Stimulated activated CD4-positive, alpha-beta T cell treated with anti-CD3 and anti-CD28 coated beads, Interleukin-15, amount 100 ng/mL, for 48 hours (primary cell): ENCODE measurements at places on chromosomes 1 and 21.

DNA sequence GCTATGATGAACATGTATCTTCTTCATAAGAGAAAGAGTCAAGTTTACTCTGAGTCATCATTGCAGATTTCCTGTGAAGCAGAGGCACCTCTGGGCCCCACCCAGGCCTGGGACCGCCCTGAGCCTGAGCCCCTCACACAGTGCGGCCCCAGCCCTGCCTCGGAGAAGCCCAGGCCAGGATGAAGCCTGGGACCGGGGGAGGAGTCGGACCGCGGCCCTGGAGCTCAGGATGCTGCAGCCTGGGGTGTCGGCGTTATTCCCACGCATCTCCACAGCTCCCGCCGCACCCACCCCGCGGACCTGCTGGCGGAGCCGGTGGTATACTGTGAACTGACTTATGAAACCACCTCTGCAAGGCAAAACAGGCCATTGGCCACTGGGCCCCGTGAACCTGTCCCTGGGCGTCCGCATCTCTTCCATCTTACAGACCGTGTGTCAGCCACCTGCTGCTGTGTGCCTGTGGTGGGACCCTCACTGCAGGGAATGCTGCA lies 2.4 kb upstream of the COL6A1 start:
- DNase-seq = no peak

DNA sequence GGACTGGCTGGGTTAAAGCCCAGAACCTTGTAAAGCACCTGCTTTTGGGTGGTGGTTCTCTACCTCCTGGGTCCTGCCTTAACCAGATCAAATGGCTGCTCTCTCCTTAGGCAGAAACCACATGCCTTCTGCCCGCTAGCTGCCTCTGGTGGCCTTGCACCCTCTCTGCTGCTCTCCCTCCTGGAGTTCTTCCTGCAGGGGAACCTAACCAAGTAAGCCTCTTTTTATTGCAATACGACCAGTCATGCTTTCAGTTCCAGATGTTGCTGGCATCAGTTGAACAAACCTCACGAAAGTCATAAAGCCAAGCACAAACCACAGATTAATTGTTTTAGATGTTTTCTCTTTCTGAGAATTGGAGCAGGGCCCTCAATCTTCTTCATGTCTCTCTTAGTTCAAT lies 118.9 kb downstream of the GDAP2 start:
- no peak for DNase-seq

GRCh38 chr1:151134396-151134795 lies 12.0 kb downstream of the SEMA6C start:
- DNase-seq = no peak

DNA sequence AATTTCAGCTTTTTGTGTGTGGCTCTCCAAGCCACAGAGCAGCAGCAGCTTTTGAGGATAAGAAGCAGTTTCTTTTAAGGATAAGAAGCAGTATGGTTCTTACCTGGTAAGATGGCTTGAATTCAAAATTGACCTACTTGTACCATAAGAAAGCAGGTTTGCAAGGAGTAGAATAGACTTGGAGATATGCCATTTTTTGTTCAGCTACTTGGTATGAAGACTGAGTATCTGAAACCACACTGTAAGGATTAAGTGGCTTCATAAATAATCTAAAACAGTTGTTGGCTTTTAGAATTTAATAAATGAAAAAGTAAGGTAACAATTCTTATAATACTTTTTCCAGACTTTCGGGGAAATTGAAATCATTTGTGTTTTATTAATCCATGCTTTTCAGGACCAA lies 74.2 kb downstream of the ATF6 start:
- DNase-seq = no peak

DNA sequence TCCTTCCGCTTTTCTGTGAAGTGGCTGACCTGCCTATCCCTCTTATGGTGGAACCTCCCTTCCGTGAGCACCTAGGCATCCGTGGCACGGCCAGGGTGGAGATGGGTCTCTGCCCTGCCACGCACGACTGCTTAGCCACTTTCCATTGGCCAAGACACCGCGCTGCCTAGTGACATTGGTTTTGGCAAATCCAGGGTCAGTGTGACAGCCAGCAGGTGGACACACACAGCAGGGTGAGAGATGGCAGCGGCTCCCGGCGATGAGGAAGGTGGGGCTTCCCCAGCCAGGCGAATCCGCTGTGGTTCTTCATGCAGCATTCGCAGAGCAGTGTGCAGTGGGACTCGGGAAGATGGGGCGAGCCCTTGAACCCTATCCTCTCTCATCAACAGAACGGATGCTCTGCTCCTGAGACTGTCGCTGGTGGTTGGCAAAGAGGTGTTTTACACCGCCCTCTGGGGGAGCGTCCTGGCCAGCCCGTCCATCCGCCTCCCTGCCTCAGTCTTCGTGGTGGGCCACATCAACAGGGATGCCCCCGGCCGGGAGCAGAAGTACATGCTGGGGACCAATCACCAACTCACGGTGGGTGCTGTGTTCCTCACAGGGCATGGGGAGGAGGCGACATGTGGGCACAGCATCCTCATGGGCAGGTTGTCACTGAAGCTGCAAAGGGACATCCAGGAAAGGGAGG lies 51.8 kb downstream of the DOP1B start:
- no peak for DNase-seq

DNA sequence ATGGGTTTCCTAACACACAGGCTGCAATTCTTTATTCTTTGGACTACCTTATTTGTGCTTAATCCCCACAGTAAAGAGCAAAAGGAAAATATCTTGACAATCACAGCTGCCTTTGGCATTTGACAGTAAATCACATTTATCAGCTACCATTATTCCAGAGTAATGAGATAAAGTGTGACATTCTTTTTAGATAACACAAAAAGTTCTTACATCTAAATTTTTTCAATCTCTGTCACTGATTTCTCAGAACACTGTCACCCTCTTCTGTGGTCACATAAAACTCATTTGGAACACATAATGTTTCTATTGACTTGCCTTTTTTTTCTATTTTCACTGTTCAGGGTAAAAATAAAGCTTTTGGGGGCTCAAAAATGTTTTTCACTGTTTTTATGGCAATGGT lies 484.6 kb downstream of the LTN1 start:
- DNase-seq = no peak

DNA sequence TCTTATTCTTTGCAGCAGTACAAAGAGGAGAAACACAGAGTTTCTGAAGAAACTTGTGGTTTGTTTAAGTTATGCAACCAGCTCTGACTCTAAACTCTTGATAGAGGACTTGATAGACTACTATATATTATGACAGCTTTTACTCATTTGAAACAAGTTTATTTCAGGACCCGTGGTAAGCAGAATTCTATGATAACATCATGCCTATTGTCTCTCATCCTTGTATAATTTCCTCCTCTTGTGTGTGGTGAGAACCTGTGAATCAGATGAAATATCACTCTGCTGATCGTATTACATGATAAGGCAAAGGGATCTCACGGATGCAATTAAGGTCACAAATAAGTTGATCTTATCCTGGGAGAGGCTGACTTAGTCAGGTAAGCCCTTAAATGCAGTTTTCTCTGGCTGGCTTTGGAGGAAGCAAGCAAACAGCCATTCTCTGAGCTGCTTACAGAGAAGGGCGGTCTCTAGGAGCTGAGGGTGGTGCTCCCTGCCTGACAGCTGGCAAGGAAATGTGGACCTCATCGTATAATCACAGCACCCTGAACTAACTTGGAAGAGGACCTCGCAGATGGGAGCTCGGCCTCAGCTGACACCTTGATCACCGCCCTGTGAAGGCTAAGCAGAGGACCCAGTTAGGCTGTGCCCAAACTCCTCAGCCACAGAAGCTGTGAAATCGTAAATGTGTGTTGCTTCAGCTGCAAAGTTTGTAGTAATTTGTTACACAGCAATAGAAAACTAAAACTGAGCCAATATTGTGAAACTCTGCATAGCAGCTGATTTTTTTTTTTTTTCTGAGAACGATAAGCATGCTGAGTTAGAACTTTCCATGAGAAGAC lies 151.1 kb upstream of the DPT start:
- no peak for DNase-seq

- no peak for DNase-seq
These were observed 290.2 kb downstream of the KIF26B start for GRCh38 chr1:245444945-245445344.

DNA sequence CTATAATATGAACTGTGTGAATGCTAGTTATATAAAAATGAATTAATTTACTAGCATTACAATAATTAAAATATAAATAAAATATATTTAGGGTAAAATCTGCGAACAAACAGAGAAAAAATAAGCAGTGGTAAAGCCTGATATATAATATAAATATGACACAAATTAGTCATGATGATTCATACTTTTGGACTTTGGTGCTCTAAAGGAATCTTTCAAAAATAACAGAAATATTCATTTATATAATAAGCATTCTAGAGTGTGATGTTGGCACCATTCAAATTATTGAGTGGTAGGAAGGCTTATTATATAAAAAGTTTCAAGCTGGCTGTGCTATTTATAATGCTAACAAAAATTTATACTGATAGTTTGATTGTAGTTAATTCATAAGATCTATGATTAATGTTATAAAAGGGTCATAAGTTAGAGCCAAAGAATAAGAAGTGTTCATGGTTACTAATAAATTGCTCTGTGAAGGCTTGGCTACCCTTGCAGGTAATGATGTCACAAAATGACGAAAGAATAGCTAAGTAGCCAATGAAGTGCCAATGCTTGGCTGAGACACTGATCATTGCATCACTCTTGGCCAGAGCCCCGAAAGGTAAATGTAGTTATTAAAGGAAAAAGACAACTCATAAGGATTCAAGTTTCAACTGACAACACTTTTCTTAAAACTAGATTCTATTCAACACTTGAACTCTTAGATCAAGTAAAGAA lies 108.7 kb downstream of the USH2A start:
- DNase-seq = no peak

DNA sequence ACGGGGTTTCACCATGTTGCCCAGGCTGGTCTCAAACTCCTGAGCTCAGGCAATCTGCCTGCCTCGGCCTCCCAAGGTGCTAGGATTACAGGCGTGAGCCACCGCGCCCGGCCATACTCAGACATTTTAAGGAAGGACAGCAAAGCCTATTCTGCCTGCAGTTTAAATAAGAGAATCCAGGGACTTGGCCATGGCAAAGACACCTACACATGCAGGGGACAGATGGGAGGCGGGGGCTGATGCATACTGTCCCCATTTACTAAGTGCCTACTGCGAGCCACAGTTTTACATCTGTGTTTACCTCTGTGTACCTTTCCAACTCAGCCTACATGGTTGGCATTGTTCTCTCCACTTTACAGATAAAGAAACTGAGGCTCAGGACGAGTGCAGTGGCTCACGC lies 25.4 kb downstream of the LDLRAD2 start:
- no peak for DNase-seq

DNA sequence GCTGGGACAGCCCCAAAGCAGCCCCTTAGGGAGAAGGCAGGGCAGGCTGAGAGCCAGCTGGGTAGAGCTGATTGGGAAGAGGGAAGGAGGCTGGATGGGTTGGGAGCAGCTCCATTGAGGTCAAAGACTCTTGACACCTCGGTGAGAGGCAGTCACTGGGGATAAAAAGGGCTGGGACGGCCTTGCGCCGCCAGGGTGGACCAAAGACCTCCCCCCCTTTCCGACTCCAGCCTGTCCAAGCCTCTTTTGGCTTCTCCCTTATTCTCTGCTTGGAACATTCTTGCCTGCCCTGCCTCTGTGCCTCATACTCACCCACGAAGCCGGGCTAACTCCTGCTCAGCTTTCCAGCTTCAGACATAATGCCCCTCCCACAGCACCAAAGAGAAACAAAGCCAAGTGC lies 51.1 kb downstream of the LRRC38 start:
- no peak for DNase-seq

DNA sequence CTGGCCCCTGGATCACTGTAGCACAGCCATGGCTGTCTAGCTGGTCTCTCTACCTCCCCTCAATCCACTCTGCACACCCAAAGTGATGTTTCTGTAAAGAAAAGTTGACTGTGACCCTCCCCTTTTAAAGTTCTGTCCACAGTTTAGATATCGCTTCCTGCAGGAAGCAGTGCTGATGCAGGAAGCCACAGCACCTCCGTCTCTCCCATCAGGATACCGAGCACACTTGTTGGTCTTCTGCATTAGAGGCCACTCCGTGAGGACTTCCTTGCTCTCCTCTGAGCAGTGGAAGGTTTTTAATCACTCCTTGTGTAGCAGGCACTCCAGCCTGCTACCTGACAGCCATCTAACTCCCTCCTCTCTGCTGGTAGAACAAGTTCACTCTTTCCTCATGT lies 69.5 kb downstream of the GADD45A start:
- no peak for DNase-seq

DNA sequence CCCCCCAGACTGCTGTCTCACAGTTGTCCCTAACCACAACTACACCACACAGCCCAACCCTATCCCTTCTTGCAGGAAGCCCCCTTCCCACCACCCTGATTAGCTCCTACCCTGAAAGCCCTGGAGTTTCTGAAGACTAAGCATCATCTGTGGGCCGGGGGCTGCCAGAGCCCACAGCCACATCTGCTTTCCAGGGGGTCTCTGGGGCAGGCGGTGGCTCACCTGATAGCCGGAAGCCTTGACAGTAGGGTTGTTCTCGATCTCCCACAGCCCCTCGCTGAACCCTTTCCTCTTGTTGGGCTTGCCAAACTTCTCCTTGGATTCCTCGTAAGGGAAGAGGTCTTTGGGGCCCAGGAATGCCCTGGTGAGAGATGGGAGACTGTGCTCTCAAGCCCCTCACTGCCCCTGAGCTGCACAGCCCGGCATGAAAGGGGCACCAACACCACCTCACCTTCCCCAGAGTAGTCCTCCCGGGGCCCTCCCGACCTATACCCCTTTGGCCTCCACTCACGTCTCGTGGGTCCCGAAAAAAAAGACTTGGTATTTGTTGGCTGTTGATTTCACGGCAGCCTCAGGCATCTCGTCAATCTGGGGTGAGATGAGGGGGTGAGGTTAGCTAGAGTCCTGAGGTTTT lies 4.0 kb upstream of the MRPL24 start:
- DNase-seq = no peak

- no peak for DNase-seq
These were observed 20.2 kb downstream of the MACO1 start for GRCh38 chr1:25450891-25451290.

DNA sequence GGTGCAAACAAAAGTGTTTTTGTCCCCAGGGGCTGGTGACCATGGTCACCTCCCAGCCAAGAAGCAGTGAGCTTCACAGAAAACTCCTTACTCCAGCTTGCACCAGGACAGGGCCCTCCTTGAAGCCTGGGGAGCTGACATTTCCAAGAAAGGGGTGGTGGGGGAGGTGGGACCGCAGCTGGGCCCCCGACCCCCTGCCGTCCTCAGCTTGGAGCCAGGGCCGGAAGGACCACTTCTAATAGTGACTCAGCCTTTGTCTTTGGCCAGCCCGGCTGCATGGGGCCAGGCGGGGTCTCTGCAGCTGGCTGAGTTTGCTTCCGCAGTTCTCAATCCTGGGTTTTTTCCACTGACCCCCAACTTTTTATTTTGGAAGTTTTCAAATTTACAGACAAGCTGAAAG lies 136.5 kb upstream of the POU3F1 start:
- no peak for DNase-seq

- no peak for DNase-seq
These were observed 38.8 kb downstream of the RCAN1 start for GRCh38 chr21:34576041-34576511.

- DNase-seq = no peak
These were observed 4.1 kb upstream of the CACNA1E start for GRCh38 chr1:181479137-181479745.

GRCh38 chr21:46160657-46160906 lies 5.2 kb upstream of the FTCD start:
- DNase-seq = no peak

GRCh38 chr1:169348383-169349036 lies 19.1 kb downstream of the NME7 start:
- no peak for DNase-seq
